ENCODE measurements at places on chromosomes 12 and 14.

GRCh38 chr12:80556566-80556965 is 112.5 kb downstream of the PTPRQ start:
- no peak for DNase-seq

DNA sequence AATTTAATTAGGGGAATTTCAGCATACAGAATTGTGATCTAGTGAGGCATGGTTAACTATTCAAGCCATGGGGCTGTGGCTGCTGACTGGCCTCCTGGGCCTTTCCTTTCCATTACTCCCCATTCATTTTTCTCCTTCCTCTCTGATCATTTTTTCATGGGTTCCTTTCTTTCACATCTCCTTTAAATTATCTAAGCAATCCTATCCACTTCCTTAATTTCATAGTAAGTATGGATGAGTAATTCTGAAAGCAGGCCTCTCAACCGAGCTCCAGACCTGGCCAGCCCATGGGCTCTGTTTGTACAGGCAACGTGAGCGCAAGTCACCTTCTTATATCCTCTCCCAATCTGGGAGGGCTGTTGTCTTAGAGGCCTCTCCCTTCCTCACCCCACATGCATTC is 13.4 kb downstream of the CKAP4 start:
- DNase-seq = no peak

DNA sequence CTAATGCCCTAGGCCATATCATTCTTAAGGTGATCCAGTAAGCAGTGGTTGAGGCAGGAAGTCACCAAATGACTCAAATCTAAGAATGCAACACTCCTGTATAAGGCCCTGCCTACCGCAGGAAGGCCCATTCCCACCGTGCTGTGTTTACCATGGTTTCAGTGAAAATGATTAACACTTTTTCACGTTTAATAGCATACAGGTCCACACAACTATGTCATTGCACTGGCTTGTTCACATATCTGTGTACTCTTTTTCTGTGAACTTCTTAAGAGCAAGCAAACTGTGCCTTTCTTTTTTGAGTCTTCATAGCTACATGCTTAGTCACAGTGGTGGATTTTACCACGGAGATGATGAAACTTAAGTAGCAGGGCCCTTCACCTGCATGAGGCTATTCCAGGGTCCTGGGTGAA is 214.9 kb downstream of the CNTN1 start:
- DNase-seq = no peak

GRCh38 chr12:1692226-1692625 is 1.4 kb downstream of the ADIPOR2 start:
- no peak for DNase-seq

DNA sequence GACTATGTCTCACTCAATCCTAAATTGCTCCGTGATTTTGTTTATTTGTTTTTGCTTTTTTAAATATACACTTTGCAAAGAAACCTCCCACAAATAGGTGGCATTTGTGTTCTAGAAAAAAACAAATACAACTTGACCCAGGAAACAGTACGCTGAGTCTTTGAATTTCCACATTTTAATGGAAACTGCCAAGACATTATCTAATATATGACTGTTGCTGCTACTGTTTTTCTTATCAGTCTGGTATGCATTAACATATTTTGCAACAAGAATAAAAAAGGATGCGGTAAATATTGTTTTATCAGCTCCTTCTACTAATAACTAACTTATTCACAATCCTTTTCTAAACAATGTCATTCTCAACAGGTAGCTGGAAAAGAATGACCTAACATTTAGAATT is 187.4 kb downstream of the LRIG3 start:
- DNase-seq = no peak

- DNase-seq = no peak
These were observed 75.8 kb downstream of the GPATCH2L start for GRCh38 chr14:76227450-76228050.

- DNase-seq = peak; percentile 85
These were observed 117.1 kb downstream of the SLC25A47 start for GRCh38 chr14:100440207-100440631.

DNA sequence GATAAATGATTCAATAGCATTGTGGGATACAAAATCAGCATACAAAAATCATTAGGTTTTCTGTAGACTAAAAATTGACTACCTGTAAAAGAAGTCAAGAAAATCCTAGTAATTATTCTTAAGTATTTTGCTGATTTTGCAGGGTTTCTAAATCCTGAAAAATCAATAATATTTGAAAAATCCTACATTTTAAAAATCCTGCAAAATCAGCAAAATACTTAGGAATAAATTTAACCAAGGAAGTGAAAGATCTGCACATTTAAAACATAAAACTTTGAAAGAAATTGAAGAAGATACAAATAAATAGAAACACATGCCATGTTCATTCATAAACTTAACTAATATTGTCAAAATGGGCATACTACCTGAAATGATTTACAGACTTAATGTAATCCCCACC is 517.7 kb downstream of the RERGL start:
- DNase-seq = no peak

DNA sequence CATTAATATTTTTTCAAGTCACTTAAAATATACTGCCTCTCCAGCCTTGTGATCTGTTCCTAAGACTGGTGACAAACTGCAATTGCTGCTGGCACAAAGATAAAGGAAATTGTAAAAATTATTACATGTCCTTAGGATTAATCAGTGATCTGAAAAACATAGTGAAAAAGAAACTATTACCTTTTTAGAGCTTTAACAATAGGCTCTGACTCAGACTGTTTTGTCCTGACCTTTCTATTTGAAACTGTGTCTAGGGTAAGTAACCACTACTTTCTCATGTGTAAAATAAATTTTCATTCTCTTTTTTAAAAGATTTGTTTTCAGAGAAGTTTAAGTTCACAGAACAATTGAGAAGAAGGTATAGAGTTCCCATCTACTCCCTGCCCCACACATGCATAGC is 80.4 kb upstream of the CLEC14A start:
- DNase-seq = no peak

- DNase-seq = peak; percentile 14
These were observed 42.2 kb upstream of the SLC6A13 start for GRCh38 chr12:304805-305204.

DNA sequence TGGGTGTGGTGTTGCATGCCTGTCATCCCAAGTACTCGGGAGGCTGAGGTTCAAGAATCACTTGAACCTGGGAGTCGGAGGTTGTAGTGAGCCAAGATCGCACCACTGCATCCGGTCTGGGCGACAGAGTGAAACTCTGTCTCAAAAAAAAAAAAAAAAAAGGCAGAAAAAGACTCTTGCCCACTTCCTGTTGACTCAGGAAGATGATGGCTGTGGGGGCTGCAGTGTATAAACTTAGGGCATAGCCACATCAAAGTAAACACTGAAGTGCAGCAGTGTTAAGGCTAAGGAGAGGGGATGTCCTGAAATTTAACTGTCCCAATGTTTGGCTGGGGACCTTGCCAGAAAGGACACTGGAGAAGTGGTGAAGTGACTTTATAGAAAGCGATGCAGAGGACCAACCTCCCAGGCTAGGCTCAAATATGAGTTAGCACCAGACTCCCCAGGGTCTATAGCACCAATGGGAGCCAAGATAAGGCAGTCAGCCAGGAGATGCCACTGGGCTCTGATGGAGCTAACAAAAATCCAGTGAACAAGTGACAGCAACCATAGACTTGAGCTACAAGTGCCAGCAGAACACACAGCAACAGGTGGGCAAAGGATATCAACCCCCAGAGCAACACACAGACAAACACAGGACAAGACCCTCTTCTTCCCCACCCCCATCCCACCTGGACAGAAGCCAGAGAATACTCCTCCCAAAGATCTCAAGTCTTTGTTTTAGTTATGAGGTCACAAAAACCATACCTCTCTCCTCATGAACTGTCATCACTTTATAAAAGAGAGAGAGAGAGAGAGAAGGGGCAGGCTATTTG is 28.0 kb downstream of the NELL2 start:
- DNase-seq = no peak

Data from NCI-H1105 treated with DMSO at 0.1 percent for 48 hours (cell line).